ENCODE measurements at places on chromosomes 12 and 14.

DNA sequence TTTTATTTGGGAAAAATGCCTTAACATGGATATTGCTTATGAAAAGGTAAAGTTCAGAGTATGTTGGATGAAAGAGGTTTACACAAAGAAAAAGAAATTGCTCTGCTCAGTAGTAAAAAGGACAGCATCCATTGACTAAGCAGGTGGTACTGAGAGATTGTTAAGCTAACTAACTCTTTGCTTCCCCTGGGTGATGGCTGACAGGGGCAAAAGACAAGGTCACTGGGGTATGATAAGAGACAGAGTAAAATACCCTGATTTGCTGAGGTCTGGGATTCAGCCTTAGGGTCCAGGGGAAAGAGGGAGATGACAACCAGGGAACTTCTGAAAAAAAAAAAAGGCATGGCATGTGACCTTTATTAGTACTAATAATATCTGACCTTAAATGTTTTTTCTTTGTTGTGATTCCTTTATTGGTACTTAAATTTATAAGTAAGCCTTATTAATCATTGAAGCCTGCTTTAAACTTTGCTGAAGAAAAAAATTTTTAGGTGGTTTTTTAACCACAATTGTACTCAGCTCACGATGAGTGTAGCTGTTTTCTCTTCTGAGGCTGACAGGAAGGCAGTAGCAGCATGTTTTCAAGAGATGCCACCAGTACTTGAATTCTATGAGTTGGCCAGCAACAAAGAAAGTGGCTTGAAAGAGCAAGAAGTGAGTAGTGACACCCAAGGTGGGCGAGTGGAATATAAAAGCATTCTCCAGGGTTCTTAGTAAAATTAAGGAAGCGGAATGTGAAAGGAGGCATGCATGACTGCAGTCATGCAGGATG lies 43.7 kb upstream of the KITLG start:
- DNase-seq: no peak

DNA sequence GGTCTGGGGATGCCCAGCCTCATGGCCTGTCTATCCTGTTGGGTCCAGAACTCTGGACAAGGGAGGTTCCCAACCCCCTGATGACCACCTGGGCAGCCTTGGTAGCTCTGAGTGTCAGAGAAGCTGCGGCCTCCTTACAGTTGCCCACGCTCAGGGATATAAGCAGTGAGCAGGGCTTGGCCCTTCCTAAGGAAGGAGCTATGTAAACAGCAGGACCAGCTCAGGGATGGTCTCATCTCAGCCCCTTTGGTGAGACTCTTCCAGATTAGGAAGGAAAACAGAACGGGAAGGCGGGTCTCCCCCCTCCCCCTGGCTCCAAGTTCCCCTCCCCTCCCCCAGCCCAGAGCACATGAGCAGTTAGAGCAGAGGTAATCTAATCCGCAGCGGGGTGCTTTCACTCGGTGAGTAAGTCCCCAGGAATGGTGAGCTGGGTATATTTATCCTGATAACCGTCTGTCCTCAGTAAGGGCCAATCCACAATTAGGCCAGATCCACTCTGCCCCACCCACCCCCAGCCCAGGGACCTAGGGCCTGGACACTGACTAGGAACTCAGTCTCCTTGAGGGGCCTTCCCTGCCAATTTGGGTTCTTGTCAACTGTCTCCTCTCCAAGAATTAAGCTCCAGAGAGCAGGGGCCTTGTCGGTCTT lies 29.5 kb upstream of the RPLP0 start:
- DNase-seq: no peak

GRCh38 chr12:47346251-47347019 lies 266.7 kb upstream of the AMIGO2 start:
- DNase-seq: no peak

GRCh38 chr12:95118788-95119179 lies 45.4 kb upstream of the NR2C1 start:
- no peak for DNase-seq

GRCh38 chr12:92193846-92194245 lies 48.2 kb upstream of the BTG1 start:
- DNase-seq: no peak

DNA sequence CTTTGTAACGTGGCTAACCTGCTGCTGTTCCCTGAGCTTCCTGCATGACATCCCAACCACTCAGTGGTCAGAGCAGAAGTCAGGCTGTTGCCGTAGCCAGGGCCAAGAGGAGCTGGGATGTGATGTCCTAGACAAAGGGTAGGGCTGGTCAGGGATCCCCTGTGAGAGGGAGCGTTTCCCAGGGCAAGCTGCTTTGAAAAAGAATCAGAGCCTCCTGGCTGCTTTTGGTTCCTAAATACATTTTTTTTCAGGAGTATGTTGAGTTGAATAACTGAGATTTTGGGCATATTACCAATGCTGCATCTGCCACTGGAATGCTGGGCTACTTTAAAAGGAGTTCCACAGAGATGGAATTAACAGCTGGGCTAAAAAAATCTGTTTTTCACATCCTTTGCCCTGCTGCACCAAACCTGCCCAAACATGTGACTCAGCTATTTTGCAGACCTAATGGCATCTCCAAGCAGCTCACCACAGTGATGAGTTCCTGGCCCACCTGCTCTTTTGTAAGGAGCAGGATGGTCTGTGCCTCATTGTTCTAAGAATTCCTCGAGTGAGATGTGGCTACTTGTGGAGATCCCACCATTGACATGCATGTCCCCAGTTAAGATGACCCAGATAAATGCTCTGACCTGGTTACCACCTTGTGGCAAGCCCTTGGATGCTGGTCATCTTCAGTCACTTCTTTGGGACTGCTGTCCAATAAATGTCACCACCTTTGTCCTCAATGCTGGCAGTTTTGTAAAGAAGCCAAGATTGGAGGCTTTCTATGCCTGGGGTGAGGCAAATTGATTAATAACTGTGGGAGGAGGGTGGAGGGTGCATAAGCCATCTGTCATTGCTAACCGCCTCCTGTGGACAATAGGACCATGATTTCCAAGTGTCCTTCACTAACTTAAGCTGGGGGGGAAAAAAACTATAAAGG lies 24.1 kb downstream of the ANKRD13A start:
- no peak for DNase-seq

DNA sequence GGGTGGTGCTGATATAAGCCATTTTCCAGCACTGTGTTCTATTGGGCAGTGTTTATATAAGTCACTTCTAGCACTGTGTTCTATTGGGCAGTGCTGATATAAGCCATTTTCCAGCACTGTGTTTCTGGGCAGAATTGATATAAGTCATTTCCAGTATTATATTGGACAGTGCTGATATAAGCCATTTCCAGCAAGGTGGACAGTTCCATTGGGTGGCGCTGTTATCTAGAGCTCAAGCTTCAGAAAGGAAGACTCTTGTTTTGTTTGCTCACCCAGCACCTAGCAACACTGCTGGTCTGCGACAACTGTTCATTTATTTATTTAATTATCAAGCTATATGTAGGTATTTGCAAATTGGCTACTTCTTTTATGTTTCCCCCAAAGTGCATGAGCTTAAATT lies 690.3 kb downstream of the AACS start:
- no peak for DNase-seq

DNA sequence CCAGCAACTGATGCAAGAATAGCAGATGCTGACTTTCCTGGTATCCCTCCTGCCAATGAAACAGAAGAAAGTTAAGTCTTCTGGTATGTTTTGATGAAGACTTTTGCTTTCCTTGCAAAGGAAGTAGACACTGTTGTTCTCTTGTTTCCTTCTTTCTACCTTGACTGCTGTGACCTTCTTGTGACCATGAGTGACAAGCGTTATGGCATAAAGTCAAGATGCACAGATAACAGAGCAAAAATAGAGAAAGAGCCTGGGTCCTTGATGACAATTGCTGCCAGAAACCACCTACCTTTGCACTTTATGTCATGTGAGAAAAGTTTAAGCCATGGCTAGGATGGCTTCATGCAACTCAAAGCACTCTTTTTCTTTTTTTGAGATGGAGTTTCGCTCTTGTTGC lies 49.2 kb upstream of the LTA4H start:
- no peak for DNase-seq

DNA sequence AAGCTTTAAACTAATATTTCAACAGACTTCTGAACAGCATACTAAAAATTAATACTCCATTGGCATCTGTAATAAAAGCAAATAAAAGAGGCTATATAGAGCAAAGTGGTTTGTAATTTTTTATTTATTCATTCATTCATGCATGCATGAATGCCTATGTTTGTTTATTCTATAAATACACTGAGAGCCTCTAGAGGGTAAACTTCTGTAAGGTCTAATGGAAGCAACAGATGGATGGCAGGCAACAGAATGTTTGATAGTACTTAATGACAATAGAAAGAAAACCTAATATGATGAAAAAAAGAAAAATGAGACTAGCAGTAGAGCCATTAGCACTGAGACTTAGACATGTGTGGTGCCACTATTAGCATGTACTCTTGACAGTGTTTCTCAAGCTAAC lies 253.1 kb downstream of the CCDC91 start:
- DNase-seq: no peak

- DNase-seq: no peak
Measured at GRCh38 chr14:56487090-56487667, 92.4 kb upstream of the TMEM260 start.

DNA sequence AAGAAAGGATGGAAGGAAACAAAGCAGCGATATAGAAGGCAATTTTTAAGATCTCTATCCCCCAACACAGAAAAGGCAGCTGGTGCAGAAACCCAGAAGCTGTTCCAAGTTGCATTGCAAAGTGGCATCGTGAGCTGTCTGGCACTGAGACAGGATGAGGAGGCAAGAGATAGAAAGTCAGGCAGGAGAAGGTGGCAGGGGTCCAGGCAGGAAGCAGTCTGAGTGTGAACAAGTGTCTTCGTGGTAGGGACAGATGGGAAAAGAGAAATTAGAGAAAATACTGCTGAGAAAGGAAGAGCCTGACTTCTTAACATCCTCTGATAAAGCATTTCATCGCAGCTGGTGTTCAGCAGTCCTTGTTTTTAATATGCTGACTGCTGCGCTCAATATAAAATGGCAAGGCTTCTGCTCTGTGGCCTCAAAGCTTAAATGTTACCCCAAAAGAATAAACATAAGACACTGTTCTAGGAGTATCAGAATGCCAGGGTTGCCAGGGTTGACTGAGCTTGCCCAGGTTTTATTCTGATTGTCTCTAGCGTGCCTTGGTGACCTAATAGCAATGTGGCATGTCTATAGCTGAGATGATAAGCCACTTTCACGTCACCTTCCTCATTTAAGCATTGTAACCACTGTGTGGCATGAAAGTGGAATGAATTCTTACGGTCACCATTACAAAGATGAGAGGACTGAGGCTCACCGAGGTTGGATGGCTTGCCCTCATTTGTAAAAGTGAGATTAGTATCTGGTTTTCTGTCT lies 397.6 kb downstream of the NUAK1 start:
- DNase-seq: no peak

GRCh38 chr14:88140874-88141273 lies 135.9 kb downstream of the GPR65 start:
- no peak for DNase-seq

DNA sequence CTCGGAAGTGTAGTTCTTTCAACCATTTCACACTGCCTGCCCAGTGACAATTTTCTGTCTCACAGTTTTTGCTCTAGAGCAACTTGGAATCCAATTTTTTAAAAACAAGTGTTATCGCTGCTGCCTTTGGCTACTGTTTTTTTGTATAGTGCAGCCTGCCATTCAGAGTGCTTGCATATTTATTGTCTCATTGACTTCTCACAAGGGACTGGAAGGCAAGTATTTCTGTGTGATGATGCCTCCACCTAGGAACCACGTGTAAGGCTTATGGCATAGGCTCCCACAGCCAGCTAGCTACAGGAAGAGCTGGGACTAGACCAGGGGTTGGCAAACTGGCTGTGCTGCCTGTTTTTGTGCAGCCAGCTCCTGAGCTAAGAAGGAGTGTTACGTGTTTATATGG lies 903 bp downstream of the PARPBP start:
- DNase-seq: no peak

DNA sequence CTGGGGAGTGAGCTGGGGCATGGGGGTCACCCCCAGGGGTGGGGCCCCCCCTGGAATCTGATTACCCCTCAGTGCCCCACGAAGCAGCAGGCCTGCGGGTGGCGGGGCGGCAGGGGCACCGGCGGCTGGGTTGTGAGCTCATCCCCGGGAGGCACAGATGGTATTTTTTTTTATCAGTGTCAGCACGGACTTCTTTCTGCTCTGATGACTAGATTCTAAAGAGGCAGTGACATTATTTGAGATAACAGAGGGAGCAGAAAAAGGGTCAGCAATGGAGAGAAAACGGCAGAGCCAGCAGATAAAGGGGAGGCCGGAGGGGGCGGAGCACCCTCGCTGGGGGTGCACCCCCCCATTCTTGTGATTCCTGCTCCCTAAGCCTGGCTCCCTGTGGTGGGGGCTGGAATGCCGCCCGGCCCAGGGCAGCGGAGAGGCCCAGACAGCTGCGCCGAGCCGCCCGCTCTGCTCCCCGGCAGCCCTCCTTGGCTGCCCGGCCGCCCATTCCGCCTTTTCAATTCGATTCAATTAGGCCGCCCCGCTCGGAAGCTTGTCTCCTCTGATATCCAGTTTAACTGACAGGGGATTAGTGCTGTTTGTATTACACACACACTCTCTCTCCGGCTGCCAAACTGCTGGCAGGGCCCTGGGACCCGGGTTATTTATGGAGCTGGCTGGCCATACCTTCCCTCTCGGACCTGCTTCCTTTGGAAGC lies 32.9 kb downstream of the MVK start:
- no peak for DNase-seq

- no peak for DNase-seq
Measured at GRCh38 chr12:54368025-54368708, 3.9 kb upstream of the GPR84 start.

GRCh38 chr14:69711477-69711876 lies 55.5 kb upstream of the SRSF5 start:
- no peak for DNase-seq

- no peak for DNase-seq
Measured at GRCh38 chr14:47261350-47261749, 414.1 kb downstream of the MDGA2 start.

- peak; percentile 29 for DNase-seq
Measured at GRCh38 chr12:106766393-106766826, 8.1 kb upstream of the RIC8B start.

- no peak for DNase-seq
Measured at GRCh38 chr12:121579190-121579791, 1.5 kb downstream of the KDM2B start.

DNA sequence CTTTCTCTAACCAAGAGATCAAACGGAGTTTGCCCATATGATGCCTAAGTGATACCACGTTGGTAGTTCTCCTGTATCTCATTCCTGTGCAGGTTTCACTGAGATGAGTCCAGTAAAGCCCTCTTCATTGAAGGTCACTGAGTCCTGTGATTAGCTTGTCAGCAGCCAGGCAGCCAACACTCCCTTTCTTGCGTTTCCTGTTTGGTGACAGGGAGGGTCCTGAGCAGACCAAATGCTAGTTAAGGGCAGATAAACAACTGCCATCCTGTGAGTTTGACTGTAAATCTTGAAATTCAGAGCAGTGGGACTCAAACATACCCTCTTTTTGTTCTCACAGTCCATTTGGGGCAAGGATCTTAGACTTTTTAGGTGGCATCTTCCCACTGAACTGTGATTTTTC lies 39.4 kb downstream of the ZNF641 start:
- DNase-seq: no peak
